ENCODE measurements at places on chromosomes 12 and 14. TPM values are rescaled to one million over a fixed set of nuclear protein-coding genes. Genes with fewer than 3 reads are reported as not detected.
A peak's percentile ranks its signal among the peaks of the same experiment; 100 is the strongest.

DNA sequence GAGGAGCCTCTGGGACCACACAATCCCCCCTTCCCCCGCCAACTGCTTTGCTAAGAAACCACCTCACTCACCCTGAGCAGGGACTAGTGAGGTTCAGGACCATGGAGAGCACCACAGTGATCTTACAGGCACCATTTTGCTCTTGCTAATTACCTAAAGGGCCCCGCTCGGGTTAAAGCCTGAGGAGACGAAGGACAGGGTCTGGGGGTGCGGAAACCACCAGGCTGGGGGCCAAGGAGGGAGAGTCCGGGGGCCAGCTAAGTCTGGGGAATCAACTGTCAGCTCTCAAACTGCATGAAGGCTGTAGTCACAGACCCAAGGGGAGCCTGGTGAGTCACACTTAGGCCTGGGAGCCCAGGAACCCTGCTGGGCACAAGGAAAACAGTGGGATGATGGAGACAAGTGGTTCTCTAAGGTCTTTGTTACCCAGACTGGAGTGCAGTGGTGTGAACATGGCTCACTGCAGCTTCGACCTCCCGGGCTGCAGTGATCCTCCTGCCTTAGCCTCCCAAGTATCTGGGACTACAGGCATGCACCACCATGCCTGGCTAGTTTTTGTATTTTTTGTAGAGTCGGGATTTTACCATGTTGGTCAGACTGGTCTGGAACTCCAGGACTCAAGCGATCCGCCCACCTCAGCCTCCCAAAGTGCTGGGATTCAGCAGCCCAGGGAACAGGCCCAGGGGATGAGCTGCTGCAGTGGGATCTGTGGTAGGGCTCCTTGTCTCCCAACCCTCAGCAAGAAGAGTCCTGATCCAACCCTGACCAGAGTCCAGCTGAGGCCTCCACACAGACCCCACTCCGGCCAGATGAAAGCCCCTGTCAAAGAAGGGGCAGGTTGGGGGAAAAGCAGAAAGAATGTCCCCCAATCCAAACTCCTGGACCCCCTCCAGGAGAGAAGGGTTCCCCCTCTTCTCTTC is 98.8 kb downstream of the CALM1 start:
- DNase-seq, result peak; percentile 80

GRCh38 chr14:92965281-92965680 is 42.3 kb downstream of the CHGA start:
- no peak for DNase-seq

Gene PPM1A
- 42.3 TPM for polyA plus RNA-seq

DNA sequence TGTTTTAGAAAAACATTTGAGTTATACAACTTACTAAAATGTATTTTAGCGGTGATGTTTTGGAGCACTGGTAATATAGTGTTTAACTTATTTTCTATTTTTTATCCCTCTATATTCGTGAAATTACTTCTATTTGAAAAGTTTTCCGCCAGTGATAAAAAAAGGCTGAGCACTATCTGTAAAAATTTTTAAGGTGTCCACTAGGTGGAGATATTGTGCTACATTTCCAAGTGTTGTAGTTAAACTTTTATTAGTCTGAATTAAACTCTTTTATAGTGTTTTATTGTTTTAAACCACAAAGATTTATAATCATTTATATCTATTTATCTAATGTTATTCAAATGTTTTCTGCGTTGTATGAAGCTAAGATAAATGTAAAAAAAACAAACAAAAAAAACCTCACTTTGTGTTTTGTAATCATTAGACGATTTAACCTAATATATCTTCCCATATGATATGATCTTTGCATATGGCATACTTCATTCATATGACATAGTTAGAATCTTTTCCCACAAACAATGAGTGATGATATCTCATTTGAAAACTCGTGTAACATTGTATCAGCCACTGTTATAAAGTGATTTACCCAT is 11.8 kb downstream of the ALG10B start:
- DNase-seq, result peak; percentile 71

DNA sequence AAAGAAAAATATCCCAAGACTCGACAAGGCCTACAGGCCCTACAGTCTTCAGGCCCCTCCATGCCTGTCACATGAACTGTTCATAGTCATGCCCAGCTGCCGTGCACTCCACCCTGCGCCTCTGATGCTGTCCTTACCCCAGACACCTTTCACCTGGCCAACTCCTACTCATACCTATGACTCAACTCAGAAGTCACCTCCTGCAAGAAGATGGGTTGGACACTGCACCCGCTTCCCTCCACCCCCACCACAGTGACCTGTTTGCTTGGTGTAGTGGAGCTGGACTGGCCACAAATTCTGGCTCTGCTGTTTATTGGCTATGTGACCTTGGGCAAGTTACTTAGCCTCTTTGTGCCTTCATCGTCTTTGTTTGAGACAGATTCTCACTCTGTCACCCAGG is 56.2 kb downstream of the PHETA1 start:
- DNase-seq, result no peak

DNA sequence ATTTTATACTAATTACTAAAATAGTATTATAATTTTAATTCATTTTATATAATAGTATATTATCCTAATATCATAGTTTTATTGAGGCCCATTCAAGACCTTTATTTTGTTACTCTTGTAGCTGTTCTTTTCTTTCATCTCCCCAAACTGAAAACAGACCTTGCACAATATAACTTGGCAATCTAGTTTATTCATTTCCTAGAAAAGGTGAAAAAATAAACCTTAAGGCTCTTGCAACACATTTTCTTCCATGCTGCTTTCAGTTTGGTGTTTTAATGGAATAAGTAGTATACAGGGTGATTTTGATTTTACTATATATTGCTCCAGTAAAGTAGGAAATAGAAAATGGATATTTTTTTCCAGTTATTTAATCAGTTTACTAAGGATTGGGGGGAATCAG is 174.0 kb downstream of the SLC2A13 start:
- no peak for DNase-seq

DNA sequence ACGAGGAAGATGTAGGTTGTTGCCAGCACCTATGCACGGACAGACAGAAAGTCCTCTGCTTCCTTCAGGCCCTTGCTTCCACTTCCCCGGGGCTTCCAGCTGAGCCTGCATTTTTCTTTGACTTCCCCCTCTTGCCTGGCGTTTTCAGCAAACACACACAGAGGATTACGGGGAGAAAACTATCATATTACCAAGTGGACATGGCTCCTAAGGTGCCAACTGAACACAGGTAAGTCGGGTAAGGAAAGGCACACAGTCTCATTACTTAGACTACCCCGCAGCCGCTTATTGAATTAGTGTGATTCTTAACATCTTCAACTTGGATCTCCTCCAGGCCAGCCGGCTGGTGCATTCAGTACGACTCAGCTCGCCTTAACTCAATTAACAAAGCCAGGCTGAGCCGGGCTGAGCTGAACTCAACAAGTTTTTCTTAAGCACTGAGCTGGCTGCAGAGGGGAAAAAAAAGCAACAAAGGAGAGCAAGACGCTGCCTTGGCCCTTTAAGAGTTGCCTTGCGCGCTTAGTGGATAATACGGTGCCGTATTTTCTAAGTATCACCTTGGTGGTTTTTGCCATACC is 19.2 kb upstream of the MAP1LC3B2 start:
- DNase-seq, result peak; percentile 90

DNA sequence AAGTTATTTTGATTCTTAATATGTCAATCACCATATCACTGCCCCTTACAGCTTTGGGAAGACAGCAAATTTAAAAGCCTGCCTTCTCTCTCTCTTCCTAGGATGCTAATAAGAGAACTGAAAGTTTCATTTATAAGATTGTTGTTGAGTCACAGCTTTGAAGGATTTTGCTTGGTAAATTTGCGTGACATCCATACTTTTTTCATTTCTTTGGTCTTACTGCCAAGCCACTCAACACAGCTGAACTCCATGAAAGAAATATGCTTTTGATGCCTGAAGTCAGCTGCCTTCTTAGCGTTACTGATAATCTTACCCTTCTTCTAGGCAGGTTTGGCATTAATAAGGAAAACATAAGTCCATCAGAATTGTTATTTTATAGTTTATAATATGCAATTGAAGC is 155.0 kb downstream of the CRADD start:
- no peak for DNase-seq

Gene CRIP1
- 272 TPM for polyA plus RNA-seq

Gene MSI1
- 0.80 TPM for polyA plus RNA-seq

Gene SH2B3
- polyA plus RNA-seq, result 7.3 TPM

DNA sequence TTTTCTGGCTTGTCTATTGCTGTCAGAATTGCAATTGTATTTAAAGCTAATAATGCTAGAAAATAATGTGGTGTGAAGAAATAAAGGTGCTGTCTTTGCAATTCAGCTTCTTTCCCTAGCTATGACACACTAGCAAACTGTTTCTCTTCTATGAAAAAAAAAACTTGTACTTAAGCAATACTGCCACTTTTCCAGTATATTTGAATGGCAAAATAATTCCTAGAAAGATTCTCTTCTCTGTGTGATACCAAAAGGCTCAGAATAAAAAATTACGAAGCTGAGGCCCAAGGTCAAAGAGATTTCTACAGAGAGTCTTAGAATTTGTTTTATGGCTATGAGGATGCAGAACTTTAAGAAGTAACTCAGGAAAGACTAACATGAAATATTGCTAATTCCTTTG is 235.5 kb downstream of the ADAMTS20 start:
- DNase-seq, result no peak

Gene MDGA2
- polyA plus RNA-seq, result not detected

- no peak for DNase-seq
Observed at GRCh38 chr12:57765698-57766463, 997 bp downstream of the CYP27B1 start.

DNA sequence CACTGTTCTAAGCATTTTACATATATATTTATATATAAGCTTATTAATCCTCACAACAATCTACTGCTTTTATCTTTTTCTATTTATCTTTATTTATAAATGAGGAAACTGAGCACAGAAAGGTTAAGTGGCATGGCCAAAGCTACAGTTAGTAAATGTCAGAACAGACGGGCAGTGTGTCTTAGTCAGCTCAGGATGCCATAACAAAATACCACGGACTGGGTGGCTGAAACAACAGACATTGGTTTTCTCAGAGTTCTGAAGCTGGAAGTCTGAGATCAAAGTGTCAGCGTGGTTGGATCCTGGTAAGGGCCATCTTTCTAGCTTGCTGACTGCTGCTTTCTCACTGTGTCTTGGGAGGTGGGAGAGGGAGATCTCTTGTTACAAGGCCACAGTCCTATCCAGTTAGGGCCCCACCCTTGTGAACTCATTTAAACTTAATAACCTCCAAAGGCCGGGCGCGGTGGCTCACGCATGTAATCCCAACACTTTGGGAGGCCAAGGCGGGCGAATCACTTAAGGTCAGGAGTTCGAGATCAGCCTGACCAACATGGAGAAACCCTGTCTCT is 19.8 kb downstream of the RPGRIP1 start:
- DNase-seq, result no peak

DNA sequence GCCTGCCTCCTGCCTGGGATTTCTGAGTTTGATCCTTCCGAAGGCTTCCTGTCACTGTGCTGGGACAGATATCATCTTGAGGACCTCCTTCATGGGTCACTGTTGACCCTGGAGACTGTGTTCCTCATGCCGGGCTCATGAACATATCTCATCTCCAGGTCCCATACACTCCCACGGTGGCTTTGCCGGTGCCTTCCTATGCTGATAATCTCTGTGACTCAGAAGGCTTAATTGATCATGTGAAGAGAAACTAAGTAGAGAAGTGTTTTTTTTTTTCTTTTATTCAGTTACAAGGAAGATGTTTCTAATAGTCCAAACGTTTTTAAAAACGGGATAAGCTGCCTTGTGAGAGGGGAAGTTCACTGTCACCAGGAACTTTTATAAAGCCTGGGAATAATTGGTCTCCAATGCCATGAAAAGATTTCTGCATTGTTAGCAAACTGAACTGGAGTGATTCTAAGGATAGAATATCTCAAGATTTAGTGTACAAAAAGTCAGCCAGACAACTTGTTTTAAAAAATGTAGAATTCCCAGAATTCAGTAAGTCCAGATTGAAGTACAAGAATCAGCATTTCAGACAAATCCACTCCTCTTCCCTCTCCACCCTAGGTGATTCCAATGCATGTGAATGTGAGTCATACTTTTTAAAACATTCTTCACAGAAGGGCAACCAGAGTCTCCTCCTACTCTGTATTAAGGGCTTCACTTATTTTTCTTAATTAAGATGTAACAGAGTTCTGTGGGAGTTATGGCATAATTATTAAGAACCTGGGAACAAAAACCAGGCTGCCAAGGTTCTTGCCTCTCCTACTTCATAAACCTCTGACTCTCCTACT is 139.8 kb upstream of the LGR5 start:
- no peak for DNase-seq

DNA sequence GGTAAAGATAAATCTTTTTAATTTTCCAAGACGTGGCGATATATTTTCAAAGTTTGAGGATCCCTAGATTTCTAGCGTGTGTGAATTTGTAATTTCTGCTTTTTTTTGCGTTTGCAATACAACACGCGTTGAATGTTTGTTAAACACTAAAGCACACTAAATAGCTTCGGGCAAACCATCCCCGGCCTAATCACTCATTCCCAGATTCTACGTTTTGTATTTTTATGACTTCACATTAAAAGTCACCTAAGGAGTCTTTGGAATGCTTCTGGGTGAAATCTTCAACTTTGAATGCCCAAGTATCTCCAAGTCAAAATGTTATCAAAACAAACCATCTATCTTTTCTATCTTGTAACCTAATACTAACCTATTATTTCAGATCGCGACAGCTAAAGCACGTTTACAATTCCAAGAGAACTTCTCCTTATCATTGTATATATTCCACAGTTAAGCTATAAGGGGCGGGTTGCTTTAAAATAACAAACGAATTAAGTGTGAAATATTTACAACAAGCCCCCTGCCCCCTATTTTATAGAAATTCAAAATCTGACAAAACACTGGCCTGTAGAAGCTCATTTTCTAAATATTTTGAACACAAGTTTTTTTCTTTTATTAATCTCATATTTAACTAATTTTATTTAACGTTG is 1.1 kb downstream of the ALX1 start:
- no peak for DNase-seq

Gene PNN
- polyA plus RNA-seq, result 27.2 TPM

Gene IQSEC3
- 6.9 TPM for polyA plus RNA-seq

- DNase-seq, result peak; percentile 96
Observed at GRCh38 chr14:73644531-73645247, at the start of gene DNAL1. TSS of gene DNAL1 (plus strand) at chr14:73644986. CDS start at chr14:73645040, 54 bp downstream.

- DNase-seq, result no peak
Observed at GRCh38 chr12:9829982-9830381, 2.7 kb downstream of the KLRF1 start.
